T-helper 2 cell (primary cell): ENCODE measurements at places on chromosomes 3 and 15.

- no peak for DNase-seq
These were observed 190.8 kb downstream of the XXYLT1 start for GRCh38 chr3:195080125-195080524.

DNA sequence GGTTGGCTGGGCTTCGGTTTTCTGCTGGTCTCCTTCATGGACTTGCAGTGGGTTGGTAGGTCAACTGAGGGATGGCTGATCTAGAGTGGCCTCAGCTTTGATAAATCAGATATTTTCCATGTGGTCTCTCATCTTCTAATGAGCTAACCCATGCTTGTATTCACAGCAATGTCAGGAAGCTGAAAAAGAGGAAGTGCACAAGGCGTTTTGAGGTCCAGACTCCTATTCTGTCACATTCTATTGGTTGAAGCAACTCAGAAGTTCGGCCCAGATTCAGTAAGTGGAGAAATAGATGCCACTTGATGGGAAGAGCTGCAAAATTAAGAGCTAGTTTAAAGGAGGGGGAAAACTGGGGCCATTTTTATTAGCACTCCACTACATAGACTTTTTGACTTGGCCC lies 361.2 kb downstream of the DIPK2A start:
- no peak for DNase-seq

GRCh38 chr3:66495668-66496045 lies 5.2 kb downstream of the LRIG1 start:
- DNase-seq = no peak

GRCh38 chr3:112531358-112531781 lies 30.4 kb downstream of the ATG3 start:
- DNase-seq = no peak

DNA sequence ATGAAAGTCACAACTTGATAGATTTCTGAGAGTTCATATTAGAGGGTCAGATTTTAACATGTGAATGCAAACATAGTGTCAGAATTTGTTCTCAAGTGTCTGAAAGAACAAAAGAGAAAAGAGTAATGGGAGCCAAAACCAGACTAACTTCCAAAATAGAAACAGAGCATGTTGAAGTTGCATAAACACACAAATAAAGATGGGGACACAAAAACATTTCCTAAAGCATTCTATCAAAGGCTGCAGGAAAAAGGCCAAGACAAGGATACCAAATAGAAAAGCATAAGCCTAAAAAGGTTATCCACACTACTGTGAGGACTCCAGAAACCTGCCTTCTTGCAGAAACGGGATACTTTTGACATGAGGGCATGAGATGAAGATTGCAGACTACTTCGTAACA lies 2.8 kb downstream of the FHIT start:
- DNase-seq = no peak

DNA sequence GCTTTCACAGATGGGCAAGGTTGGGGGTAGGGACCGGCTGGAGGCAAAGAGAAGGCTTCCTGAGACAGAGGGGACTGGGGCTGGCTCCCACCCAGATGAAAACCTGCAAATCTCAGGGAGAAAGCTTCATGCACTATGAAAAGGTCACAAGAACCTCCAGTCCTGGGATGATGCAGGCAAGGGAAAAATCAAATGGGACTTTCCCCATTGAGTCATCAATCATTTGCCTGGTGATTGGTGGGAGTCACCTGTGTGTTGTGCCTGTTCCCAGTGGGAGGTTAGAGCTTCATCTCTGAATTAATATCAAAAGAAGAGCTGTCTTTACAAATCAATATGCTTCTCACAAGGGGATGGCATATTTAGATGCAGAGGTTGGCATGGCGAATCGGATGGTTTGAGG lies 49.9 kb downstream of the CACNA1D start:
- no peak for DNase-seq

DNA sequence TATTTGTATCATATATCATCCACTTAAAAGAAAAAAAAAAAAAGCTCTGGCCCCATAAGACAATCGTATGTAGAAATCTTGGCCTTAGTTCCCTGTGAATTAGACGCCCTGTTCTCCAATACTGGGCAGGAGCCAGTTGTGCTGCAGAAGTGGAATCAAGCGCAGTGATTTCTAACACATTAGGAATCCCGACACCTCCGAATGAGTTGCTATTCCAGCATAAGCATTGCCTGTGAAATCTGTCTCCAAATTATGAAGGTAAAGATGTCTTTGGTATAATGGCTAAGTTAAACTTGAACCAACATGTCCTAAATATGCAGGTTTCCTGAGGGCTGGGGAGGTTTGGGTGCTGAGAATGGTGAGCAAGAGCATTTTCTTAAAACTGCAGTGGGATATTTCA lies 199.4 kb upstream of the ARRDC4 start:
- DNase-seq = no peak

DNA sequence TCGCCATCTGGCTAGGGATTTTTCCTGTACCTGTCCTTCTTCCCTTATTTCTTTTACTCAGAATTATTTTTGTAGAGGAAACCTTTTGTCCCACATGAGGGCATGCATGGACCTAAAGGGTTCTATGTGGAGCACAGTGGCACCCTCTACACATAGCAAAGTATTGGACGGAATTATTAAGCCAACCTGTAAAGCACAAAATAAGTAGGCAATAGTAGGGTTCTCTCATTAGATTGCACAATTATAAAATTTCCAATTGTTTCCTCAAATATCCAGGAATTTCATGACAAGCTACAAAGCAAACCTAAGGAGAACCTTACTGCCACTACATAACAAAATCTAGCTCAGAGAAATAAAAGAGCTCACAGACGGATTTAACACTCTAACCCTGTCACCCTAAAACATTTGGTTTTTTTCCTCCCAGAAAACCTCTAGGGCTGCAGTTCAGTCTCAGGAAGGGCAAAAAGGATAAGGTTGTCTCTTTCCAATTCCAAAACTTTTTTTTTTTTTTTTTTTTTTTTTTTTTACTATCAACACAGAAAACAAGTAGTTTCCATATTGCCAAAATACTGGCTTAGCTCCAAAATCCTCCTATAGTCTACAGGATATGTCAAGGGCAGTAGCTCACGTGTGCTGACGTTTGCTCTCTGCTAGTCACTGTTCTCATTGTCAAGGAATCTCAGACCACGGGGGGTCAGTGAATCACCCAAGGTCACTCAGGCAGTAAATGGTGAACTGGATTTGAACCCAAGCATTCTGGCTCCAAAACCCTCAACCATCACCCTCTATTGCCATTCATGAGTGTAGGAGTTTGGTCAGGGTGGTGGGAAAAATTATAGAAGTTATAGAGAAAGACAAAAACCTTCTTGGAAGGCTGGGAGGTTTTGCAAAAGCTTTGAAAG lies 52.3 kb downstream of the NCEH1 start:
- no peak for DNase-seq

- DNase-seq = no peak
These were observed 61.4 kb downstream of the COL8A1 start for GRCh38 chr3:99699841-99700240.

DNA sequence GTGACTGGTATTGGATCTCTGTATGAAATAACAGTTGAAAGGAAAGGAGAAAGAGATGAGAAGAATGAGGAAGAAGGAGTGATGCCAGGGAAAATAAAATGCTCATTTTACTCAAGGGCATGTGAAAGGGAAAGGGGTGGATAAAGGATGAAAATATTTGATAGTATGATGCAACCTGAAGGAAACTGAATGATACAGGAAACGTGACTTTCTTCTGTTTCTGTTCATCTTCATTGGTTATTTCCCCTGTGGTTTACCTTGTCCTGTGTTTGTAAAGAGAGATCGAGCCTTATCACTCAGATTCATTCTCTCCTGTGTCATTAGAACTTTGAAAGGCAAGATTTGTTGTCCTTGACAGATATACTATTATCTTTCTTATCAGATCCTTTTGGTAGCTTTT lies 243.6 kb upstream of the SLITRK3 start:
- no peak for DNase-seq

DNA sequence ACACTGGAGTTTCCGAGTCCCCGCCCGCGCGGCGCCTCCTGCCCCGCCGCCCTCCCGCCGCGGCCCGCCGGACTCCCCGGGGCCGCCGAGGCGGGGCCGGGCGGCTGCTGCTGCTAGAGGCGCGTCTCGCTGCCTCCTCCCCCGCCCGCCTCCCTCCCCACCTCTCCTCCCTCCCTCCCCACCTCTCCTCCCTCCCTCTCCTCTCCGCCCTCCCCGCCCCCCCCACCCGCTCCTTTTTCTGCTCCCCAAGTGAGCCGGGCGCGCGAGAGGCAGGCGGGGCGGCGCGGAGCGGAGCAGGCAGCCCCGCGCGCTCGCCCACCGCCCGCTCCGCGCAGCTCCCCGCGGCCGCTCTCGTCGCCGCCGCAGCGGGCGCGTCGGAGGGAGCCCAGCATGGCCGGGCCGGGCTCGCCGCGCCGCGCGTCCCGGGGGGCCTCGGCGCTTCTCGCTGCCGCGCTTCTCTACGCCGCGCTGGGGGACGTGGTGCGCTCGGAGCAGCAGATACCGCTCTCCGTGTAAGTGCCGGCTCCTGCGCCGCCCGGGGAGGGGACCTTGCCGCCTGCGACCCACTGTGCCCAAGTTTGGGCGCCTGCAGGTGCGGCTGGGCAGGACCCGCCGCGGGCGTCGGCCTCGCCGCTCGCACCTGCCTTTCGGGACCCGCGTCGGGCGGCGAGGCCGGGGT lies at the start of gene CACNA2D3:
CACNA2D3 (plus strand) TSS at position 229 of the 679 bp plus-strand sequence.
- no peak for DNase-seq

DNA sequence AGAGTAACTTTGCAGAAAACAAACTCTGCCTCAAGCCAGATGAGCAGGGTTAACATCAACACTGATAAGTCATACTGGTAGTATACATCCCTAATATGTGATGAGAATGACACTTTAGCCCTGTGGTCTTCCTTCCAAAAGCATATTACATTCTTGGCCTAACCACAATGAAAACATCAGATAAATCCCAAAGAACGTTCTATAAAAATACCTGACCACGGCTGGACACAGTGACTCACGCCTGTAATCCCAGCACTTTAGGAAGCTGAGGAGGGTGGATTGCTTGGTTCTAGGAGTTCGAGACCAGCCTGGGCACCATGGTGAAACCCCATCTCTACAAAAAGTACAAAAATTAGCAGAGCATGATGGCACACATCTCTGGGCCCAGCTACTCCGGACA lies 4.7 kb downstream of the TMCC1 start:
- DNase-seq = no peak

DNA sequence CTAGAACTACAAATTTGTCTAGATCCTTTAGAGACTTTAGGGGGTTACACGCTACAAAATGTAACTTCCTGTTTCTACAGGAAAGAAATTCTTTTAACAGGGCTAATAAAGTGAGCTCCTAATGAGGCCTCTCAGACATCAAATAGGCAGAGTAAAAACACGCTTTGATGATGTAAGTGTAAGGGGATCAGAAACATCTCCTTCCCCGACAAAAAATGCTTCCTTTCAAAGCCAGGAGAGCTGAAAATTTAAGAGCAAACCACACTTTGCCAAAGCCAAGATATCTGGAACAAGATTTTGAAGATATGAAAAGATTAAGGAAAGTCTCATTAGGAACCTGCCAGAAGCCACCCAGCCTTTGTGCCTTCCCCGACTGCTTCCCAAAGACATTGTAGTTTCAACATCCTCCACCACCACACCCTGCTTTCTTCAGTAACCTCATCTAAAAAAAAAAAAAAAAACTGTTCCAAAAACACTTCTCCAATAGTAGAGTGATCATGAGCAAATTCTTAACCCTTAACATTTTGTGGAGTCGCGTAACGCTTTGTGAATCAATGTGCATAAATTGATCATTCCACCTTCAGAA lies 505.0 kb upstream of the THBS1 start:
- DNase-seq = no peak

DNA sequence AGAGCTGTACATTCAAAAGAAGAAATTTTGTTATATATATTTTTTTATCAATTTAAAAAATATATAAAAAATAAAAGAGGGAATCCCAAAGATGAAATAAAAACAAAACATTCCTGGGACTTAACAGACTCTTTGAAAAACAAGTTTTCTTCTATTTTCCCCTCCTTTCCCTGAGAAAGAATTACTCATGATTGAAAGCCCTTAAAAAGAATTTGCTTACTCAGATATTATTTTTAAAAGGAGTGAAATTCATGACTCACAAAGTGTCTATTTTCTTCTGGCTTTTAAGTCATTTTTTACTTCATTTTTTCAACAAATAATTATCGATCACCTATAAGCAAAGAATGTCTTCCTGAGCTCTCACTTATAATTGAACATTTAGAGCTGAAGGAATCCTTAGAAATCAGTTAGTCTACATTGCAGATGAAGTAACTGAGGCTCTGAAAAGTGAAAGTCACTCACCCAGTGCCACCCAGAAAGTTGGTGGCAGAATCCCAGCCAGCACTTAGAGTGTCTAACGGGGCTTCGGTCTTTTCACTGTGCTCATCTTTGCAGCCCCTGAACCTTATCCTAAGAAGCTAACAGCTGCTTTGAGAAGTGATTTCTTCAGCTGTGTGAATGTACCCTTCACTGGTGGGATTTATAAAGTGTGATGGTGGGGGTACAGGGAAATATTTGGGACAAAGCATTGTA lies 42.5 kb upstream of the NUDT16 start:
- DNase-seq = no peak

- DNase-seq = peak; percentile 22
These were observed 46.1 kb downstream of the RFTN1 start for GRCh38 chr3:16467393-16467792.

- no peak for DNase-seq
These were observed 116.7 kb downstream of the ADAM10 start for GRCh38 chr15:58632789-58633188.

- no peak for DNase-seq
These were observed 10.6 kb downstream of the GRM2 start for GRCh38 chr3:51717446-51717845.

GRCh38 chr3:46998121-46998851 lies 18.8 kb downstream of the NBEAL2 start:
- peak; percentile 69 for DNase-seq

- DNase-seq = no peak
These were observed 9.8 kb downstream of the MSL2 start for GRCh38 chr3:136186344-136186743.

GRCh38 chr3:106629215-106629832 lies 747.9 kb upstream of the CCDC54 start:
- no peak for DNase-seq

GRCh38 chr15:80191198-80191597 lies 38.4 kb downstream of the FAH start:
- no peak for DNase-seq
